ENCODE measurements at places on chromosomes 7 and 10.

- DNase-seq = no peak
Measured at GRCh38 chr10:35946556-35946955, 304.5 kb upstream of the FZD8 start.

GRCh38 chr10:93473804-93474472 is 8.2 kb downstream of the MYOF start:
- DNase-seq = no peak

GRCh38 chr10:24331457-24331856 is 122.5 kb downstream of the KIAA1217 start:
- DNase-seq = no peak

- DNase-seq = no peak
Measured at GRCh38 chr7:105298439-105298894, 90.3 kb downstream of the SRPK2 start.

DNA sequence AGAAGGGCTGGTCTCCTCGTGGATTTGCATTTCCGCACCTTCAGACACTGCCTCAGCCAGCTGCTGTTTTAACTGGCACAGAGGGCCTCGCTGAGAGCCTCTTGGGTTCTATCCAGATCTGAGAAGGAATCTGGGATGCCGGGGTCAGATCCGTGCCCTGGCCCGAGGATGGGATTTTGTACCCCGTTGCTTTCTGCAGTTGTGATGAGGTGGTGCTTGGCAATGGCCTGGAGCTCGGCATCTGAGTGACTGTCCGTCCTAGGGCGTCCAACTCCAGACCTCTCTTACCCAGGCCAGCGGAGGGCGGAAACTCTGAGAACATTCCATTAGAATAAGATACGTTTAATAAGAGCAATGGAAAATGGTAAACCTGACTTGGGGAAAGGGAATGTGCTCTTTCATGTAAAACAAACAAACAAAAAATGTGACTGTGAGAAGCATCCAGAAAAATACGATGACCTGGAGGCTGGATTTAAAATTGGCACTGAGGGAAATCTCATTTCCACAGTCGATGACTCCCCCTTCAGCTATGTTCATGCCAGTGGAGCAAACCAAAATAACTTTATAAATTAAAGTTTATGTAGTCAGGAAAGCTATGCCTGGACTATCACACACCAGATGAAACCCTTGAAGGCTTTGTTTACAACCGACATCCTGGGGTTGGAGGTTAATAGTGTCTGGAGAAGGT is 39.6 kb downstream of the GRK5 start:
- DNase-seq = peak; percentile 71

- DNase-seq = no peak
Measured at GRCh38 chr7:34034728-34035127, 129.4 kb downstream of the BMPER start.

All from NCI-H510A treated with DMSO at 0.1 percent for 48 hours (cell line).